ENCODE measurements at places on chromosomes 7 and 10. TPM values are rescaled to one million over a fixed set of nuclear protein-coding genes. Genes with fewer than 3 reads are reported as not detected.

MACC1 gene
- not detected for total RNA-seq

SVIL gene
- 12.9 TPM for total RNA-seq

NUDT1 gene
- 72.1 TPM for total RNA-seq

LSM5 gene
- 51.2 TPM for total RNA-seq

HSPB1 gene
- total RNA-seq, result 32.3 TPM

KCND2 gene
- not detected for total RNA-seq

EFCAB10 gene
- total RNA-seq, result not detected

FAM131B gene
- 0.37 TPM for total RNA-seq

STAG3 gene
- total RNA-seq, result 38.3 TPM

CRYGN gene
- total RNA-seq, result not detected

GOLGA7B gene
- 5.3 TPM for total RNA-seq

ANXA8L1 gene
- total RNA-seq, result 0.22 TPM

SSMEM1 gene
- not detected for total RNA-seq

AUTS2 gene
- total RNA-seq, result 7.7 TPM

DNAJC12 gene
- total RNA-seq, result 8.7 TPM

MOGAT3 gene
- not detected for total RNA-seq

BTAF1 gene
- total RNA-seq, result 49.3 TPM

MYL10 gene
- total RNA-seq, result not detected

PROSER2 gene
- not detected for total RNA-seq

NME8 gene
- not detected for total RNA-seq

SEMA3D gene
- not detected for total RNA-seq

RADIL gene
- 0.15 TPM for total RNA-seq

UNCX gene
- not detected for total RNA-seq

GJD4 gene
- not detected for total RNA-seq

SKIDA1 gene
- total RNA-seq, result not detected

NKX1-2 gene
- not detected for total RNA-seq

FKBP6 gene
- not detected for total RNA-seq

TAS2R3 gene
- total RNA-seq, result 0.88 TPM

CTNNA3 gene
- not detected for total RNA-seq

MLXIPL gene
- total RNA-seq, result not detected

SLC26A5 gene
- total RNA-seq, result not detected

AKR1C8 gene
- 1.4 TPM for total RNA-seq

VAX1 gene
- total RNA-seq, result not detected

C10orf62 gene
- total RNA-seq, result not detected

DNMBP gene
- total RNA-seq, result 2.2 TPM

GIMAP4 gene
- 476 TPM for total RNA-seq

CYP2C9 gene
- total RNA-seq, result not detected

LRRD1 gene
- not detected for total RNA-seq

INTS1 gene
- 90.5 TPM for total RNA-seq

BHLHA15 gene
- 0.64 TPM for total RNA-seq
